ENCODE measurements at places on chromosomes 12 and 14.

- DNase-seq: no peak
Measured at GRCh38 chr12:47303207-47303606, 223.4 kb upstream of the AMIGO2 start.

DNA sequence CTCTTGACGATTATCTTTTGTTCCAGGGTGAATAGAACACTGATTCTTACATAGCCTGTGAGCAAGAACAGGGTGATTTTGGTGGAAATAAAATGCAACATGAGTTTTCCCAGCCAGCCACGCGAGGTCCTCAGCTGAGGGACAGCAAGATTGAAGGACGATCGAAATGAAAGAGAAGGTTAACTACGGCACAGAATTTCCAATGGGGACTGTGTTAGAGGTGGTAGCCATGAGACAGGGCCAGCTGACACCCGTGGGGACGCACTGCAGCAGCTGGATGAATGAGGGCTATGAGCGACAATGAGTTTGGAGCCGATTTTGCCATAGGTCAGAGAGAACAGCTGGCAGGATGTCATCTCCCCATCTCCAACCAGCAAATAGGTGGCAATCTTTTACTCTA lies 243.4 kb upstream of the PELI2 start:
- DNase-seq: no peak

DNA sequence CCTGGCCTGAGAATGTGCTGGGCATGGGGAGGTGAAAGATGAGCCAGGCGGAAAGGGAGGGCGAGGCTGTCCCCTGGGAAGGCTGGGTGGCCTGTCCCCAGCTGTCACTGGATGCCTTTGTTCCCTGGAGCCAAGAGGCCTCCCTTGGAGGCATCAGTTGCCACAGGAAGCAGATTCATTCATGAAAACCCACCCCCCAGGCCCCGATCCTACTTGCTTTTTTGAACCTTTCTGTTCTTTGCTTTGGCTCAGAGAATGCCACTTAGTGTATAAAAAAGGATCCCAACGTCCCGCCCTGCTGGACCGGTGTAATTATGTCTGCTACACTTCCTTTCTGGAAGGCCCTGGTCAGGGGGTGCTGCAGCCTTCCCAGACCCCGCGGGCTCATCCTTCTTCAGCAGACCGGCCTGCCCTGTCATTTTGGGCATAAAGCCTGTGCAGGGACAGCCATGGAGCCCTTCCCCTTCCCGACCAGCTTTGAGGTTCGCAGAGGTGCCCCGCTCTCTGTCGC lies 220.2 kb downstream of the SLC41A2 start:
- no peak for DNase-seq

GRCh38 chr12:118922405-118922804 lies 58.9 kb upstream of the SRRM4 start:
- no peak for DNase-seq

GRCh38 chr12:27575090-27575761 lies 51.2 kb downstream of the PPFIBP1 start:
- DNase-seq: no peak

- no peak for DNase-seq
Measured at GRCh38 chr12:96769400-96769799, 137.7 kb upstream of the NEDD1 start.

DNA sequence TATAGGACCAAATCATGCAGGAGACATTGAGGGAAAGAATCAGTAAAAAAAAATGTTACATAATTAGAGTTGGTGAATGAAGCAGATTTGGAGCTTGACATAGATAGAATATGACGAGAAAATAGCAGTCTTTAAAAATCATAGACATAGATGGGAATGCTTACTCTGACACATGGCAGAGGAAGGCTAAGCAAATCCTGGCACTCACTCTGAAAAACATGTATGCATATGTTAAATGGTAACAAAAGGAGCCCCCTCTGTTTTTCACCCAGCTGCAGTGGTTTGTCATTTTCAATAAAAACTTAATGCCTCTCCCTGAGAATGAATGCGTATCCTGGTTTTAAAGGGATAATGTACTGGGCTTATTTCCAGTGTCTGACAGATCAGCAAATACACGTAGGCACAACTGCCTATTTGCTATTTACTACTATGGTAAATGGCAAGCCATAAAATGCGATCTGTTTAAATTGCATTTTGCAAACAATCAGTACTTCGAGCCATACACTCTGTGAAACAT lies 561.2 kb upstream of the SEL1L start:
- DNase-seq: no peak

DNA sequence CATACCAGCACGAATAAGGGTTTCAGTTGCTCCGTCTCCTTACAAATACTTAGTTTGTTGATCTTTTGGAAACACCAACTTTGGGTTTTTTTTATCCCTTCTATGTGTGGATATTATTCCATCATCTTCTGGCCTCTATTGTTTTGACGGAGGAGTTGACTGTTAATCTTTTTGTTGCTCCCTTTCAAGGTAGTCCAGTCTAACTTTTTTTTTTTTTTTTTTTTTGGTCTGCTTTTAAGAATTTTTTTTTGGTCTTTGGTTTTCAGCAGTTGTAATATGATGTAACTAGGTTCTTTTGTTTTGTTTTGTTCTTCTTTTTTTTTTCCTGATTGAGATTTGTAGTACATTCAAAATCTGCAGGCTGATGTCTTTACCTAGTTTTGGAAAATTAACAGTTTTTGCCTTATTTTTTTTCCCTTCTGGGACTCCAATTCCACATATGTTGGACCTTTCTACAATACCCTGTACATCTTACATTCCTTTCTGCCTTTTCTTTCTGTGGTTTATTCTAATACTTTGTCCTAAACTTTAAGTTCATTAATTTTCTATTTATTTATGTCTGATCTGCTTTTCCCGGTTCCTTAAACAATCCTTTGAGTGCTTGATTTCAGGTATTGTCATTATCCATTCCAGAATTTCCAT lies 54.9 kb downstream of the DNAH10 start:
- DNase-seq: no peak

- no peak for DNase-seq
Measured at GRCh38 chr14:99026471-99026870, 245.5 kb downstream of the BCL11B start.

- DNase-seq: no peak
Measured at GRCh38 chr12:42097971-42098370, 46.7 kb downstream of the GXYLT1 start.

DNA sequence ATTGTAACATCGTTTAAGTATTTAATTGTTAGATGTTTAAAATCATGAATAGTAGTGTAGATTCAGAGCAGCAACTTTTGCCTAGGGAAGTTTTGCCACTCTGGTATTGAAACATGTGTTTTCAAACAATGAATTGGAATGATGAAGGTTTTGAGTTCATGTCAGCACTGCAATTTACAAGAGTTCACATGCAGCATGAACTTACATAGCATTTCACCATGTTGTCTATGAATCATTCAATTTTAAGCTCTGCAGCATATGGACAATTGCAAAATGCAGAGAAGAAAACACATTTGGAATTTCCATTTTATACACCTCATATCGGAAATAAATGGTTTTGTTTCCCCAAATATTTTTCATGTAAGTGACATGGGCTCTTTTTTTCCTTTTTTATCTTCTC lies 170.7 kb upstream of the CDKN3 start:
- DNase-seq: no peak

DNA sequence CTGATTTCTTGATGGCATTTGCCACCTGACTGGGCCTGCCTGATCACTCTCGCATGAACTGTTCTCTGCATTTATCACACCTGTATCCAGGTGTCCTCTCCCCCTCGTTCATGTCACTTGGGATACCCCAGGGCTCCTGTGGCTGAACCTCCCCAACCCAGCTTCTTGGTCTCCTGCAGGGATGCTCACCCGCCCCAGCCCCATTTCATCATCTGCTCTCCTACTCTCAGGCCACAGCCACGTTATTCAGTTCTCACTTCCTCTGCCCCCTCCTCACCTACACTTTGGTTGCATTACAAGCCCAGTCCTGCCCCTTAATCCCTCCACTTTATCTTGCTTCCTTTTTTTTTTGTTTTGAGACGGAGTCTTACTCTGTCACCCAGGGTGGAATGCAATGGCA lies 35.5 kb downstream of the TMBIM6 start:
- DNase-seq: no peak

DNA sequence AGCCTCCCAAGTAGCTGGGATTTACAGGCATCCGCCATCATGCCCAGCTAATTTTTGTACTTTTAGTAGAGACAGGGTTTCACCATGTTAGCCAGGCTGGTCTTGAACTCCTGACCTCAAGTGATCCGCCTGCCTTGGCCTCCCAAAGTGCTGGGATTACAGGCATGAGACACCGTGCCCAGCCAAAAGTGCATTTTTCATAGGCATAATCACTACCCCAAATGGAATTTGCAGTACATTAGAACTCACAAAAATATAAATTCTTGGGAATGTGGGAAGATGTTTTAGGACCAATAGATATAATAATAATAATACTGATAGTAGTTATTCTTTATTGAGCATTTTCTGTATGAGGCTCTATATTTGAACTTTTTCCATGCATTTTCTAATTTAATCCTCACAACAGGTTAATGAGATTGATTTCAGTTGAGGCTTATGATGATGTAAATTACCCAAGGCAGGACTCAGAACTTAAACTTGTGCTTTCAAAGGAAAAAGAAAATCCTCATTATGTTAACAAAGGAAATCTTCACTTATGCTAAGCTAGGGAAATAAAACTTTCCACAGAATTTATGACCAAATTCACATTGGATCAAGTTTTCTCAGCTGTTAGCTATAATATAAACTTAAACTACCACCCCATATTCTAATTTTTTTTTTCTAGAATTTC lies 121.6 kb downstream of the SRGAP1 start:
- no peak for DNase-seq

DNA sequence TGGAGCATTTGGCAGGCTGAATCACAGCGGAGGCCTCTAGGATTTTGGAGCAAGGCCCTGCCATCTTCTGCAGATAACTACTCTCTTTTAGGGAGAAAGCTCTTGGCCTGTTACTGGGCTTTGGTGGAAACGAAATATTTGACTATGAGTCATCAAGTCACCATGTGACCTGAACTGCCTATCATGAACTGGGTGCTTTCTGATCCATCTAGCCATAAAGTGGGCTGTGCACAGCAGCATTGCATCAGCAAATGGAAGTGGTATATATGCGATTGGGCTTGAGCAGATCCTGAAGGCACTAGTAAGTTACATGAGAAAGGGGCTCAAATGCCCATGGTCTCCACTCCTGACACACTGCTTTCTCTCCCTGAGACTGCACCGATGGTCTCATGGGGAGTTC lies 21.1 kb downstream of the GYS2 start:
- DNase-seq: no peak

DNA sequence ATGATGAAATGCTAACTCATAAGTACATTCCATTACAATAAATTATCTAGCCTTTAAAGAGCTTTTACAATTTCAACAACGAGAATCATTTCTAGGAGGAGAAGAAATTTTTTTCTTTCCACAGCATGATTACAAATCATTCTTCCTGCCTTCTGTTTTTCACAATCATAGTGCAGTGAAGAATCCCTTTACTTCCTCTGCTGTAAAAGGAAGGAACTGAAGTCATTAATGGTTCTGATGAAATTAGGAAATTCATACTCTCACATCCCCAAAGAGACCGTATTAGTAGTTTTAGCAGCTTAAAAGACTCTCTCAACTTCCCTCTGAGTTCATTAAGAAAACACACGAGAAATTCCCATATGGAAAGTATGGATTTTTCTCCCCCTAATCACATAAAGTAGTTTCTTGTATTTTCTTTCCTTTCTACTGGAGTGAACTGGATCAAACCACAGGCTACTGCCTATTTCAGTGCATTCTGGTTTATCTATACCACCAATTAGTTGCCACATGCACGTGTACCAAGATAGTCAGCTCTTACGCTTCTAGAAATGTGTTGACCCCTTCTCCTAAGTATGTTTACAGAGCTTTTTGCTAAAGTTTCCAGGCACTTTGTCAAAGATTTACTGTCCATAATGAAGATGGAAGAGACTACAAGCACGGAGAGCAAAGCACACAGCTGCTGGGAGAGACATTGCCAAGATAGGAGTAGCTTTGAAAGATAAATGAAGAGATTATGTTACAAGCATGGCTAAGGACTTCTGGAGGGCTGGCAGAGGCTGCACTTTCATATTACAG lies 58.9 kb upstream of the KITLG start:
- no peak for DNase-seq

- DNase-seq: no peak
Measured at GRCh38 chr12:107223821-107224220, 130.5 kb upstream of the CRY1 start.

DNA sequence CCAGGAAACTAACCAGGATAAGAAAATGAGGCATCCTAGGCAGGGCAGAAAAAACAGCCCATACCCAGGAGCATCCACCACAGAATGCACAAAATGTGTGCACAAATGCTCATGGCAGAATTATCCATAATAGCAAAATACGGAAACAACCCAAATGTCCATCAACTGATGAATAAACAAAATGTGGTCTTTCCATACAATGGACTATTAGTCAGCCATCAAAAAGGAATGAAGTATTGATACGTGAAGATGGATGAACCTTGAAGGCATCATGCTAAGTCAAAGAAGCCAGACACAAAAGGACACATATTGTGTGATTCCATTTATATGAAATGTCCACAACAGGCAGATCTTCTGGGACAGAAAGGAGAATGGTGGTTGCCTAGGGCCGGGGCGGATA lies 19.1 kb downstream of the HRK start:
- DNase-seq: no peak

- DNase-seq: no peak
Measured at GRCh38 chr14:92633724-92634123, 114.7 kb downstream of the LGMN start.

- DNase-seq: no peak
Measured at GRCh38 chr12:41407232-41407799, 219.2 kb downstream of the PDZRN4 start.

DNA sequence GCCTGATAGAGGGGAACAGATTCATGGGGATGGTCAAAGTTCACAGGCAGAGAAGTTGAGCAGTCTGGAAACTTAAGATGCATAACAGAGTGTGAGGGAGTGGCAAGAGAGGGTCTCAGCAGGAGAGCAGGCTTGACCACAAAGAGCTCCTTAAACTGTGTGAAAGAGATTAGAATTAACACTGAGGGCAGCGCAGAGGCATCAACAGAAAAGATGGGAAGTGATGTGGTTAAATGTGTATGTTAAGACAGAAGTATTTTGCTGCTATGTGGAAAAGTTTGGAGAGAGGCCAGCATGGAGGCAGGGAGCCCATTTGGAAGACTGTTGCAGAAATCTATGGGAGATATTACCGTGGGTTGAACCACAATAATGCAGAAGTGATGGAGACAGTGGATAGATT lies 122.7 kb upstream of the LMNTD1 start:
- no peak for DNase-seq

DNA sequence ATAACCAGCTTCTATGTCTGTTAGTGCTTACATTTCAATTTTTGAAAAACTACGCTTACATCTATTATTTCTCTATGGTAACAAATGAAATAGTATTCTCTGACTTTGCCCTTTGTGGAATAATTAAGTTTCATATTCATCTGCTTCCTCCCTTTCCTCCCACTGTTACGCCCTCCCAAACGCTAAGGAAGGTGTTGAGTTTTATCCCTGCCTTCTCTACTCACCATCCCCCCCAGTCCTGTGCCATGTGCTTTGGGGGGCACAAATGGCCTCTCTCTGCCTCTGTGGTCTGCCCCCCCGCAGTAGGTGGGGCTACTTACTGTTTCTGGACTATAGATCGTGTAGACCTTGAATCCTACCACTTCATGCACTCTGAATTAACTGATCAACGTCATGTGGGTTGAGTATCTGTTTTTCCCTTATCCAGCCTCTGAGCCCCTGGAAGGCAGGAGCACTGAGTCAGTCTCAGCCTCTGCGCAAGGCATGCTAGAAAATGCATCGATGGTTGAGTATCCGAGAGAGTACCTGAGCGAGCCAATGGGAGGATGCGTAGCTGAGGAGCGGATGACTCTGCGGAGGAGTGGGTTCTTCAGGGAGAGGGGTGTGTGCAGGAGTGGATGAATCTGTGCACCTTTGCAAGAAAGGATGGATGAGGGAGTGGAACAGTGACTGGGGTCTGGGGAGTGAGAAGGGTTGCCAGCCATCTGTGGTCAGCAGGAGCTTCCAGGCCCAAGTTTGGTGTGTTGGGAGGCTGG lies 114.5 kb upstream of the RTL1 start:
- no peak for DNase-seq
